Immature natural killer cell (primary cell): ENCODE measurements at places on chromosomes 6 and 20.

- peaks cover 4% of the 10 kb centered on the region for H3K36me3 ChIP-seq
- H3K27me3 ChIP-seq, result peaks cover 8% of the 10 kb centered on the region
- DNase-seq, result no peak
- H3K4me1 ChIP-seq, result peaks cover 48% of the 10 kb centered on the region
- H3K27ac ChIP-seq, result peak overlapping the region; percentile 97
Measured at GRCh38 chr6:43013097-43013842, 476 bp downstream of the MEA1 start.

- H3K4me3 ChIP-seq, result no peak overlapping the region
- H3K27me3 ChIP-seq, result no peaks in the 10 kb centered on the region
- no peaks in the 10 kb centered on the region for H3K4me1 ChIP-seq
- DNase-seq, result no peak
Measured at GRCh38 chr20:60263725-60264709, 305.8 kb downstream of the CDH26 start.

DNA sequence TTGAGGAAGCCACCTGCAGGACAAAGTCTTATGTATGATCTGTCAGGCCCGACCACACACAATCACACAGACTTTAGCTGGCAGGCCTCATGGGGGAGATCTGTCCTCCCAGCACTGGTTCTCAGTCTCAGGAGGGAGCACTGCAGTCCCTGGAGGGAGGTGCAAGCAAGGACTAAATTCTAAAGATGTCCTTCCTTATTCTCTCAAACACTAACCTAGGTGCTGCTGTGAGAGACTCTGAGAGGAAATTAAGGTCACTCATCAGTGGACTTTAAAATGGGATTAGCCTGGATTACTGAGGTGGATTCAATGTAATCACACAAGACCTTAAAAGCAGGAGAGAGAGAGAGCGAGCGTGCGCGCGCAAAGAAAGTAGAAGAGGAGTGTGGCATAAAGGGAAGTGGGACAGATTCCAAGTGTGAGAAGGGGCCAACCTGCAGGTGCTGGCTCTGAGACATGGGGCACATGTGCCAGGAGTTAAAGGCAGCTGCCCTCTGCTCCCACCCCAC is 14.3 kb downstream of the GLO1 start:
- no peak overlapping the region for H3K4me3 ChIP-seq
- DNase-seq, result no peak
- H3K4me1 ChIP-seq, result peaks cover 3% of the 10 kb centered on the region
- no peaks in the 10 kb centered on the region for H3K27me3 ChIP-seq

GRCh38 chr6:100673641-100674040 is 207.5 kb downstream of the ASCC3 start:
- no peaks in the 10 kb centered on the region for H3K4me1 ChIP-seq
- DNase-seq, result no peak
- no peak overlapping the region for H3K27ac ChIP-seq
- peaks cover 9% of the 10 kb centered on the region for H3K36me3 ChIP-seq
- H3K4me3 ChIP-seq, result no peak overlapping the region
- H3K27me3 ChIP-seq, result no peaks in the 10 kb centered on the region
